ENCODE measurements at places on chromosomes 4 and X.

DNA sequence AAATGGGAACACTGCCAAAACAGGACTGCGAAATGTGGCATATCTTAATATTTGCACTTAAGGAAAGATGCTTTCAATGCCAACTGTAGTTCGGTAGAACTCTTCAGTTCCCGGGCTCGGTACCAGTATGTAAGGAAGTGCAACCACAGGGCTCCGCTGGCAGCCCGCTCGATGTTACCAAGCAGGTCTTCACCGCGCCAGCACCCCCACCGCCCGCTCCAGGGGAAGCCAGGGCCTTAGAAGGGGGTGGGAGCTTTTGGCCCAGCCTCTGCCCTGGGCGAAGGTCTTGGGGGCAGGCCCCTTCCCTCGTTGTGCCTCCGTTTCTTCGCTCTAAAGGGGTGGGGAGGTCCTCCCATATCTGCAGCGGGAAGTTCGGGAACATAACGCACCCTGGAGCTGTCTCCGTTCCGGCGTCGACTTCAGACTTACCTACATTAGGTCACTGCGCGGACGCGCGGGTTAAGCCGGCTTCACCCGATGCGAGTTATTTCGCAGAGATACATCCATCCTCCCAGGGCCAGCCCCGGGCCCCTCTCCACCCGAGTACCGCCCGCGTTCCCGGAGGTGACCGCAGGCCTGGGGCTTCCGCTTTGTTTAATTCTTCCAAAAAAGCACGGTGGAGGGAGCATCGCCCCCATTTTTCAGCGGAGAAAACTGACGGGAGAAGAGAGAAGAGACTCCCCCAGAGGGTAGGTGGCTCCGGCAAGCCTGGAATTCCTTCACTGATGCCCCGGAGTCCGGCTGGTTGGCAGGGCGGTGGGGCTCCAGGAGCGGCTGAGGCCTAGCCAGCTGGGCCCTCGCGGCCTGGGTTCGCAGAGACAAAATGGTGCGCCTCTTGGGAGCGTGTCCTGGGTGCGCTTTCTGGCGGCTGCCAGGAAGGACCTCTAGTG, 1.0 kb upstream of the HMX1 start:
- H3K36me3 ChIP-seq, result no peaks in the 10 kb centered on the region
- H3K4me3 ChIP-seq, result no peak overlapping the region
- no peak for DNase-seq
- peak overlapping the region; percentile 67 for H3K27ac ChIP-seq

GRCh38 chrX:146224442-146224841, 406.8 kb downstream of the SLITRK2 start:
- DNase-seq, result no peak
- no peak overlapping the region for H3K27ac ChIP-seq
- H3K27me3 ChIP-seq, result no peaks in the 10 kb centered on the region
- H3K4me3 ChIP-seq, result no peak overlapping the region
- H3K36me3 ChIP-seq, result no peaks in the 10 kb centered on the region

DNA sequence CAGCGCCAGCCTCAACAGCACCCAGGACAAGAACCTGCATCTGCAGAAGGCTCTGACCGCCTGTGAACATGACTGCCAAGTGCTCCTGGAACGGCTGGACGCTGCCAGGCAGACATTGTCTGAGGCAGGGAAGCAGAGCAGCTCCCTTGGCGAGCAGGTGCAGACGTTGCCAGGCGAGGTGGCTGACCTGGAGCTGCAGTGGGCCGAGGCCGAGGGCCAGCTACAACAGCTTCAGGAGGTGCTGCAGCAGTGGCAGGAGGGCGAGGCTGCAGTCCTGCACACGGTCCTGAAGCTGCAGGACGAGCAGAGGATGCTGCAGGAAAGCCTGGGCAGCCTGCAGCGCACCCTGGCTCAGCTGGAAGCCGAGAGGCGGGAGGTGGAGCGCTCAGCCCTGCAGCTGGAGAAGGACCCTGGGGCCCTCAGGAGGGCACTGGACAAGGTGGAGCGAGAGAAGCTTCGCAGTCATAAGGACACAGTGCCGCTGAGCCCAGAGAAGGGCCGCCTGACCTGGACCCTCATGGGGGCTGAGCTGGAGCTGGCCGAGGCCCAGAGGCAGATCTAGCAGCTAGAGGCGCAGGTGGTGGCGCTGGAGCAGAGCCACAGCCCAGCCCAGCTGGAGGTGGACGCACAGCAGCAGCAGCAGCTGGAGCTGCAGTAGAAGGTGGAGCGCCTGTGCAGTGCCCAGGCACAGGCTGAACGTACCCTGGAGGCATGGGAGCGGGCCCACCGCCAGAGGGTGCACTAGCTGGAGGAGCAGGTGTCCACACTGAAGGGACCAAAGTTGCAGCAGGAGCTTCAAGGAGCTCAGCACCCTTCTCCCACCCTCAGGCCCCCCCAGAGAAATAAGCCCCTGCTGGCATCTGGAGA, 16.4 kb downstream of the SMIM10L2A start:
- no peak overlapping the region for H3K27ac ChIP-seq
- peaks cover 3% of the 10 kb centered on the region for H3K27me3 ChIP-seq
- H3K4me1 ChIP-seq, result no peaks in the 10 kb centered on the region
- DNase-seq, result no peak
- H3K4me3 ChIP-seq, result no peak overlapping the region

- H3K4me3 ChIP-seq, result no peak overlapping the region
- H3K27ac ChIP-seq, result no peak overlapping the region
- no peaks in the 10 kb centered on the region for H3K4me1 ChIP-seq
- no peak for DNase-seq
These were observed 178.3 kb upstream of the ZIC3 start for GRCh38 chrX:137387646-137388045.

GRCh38 chr4:142465526-142465925, 380.6 kb downstream of the INPP4B start:
- H3K36me3 ChIP-seq, result peaks cover 3% of the 10 kb centered on the region
- no peak overlapping the region for H3K4me3 ChIP-seq
- H3K4me1 ChIP-seq, result peaks cover 2% of the 10 kb centered on the region
- no peak overlapping the region for H3K27ac ChIP-seq
- no peaks in the 10 kb centered on the region for H3K27me3 ChIP-seq
- DNase-seq, result no peak

DNA sequence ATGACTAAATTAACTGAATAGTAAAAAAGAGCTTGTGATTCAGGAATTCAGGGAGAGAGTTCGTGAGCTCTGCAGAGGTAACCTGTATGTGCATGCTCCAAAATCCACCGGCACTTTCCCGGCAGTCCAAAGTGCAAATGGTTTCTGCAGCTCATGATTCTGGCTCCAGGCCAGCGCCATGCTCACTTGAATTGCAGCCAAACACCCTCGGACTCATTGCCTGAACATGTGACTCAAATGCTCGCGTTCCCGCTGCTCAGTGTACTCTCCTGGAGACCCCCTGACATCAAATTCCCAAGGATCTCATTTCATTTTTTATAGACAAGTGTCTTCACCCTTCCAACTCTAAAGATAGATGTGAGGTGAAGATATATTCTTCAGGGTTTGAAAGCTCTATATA, 44.1 kb upstream of the SH3RF1 start:
- H3K4me3 ChIP-seq, result no peak overlapping the region
- H3K27ac ChIP-seq, result no peak overlapping the region
- no peaks in the 10 kb centered on the region for H3K36me3 ChIP-seq
- DNase-seq, result no peak

DNA sequence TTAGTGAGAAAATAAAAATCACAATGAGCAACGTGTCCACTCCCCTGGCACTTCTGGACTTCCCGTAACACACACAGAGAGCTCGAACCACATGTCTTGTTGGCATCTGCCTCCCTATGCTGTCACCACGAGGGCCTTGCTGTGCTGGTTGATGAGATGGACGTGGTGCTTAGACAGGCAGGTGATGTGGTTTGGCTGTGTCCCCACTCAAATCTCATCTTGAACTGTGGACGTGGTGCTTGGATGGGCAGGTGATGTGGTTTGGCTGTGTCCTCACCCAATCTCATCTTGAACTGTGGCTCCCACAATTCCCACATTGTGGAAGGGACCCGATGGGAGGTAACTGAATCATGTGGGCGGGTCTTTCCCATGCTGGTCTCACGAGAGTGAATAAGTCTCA, 40.0 kb downstream of the FGFRL1 start:
- H3K27me3 ChIP-seq, result peaks cover 73% of the 10 kb centered on the region
- DNase-seq, result peak; percentile 13
- no peak overlapping the region for H3K27ac ChIP-seq
- no peak overlapping the region for H3K4me3 ChIP-seq

- no peaks in the 10 kb centered on the region for H3K4me1 ChIP-seq
- no peak for DNase-seq
- H3K4me3 ChIP-seq, result no peak overlapping the region
These were observed 47.1 kb downstream of the PPP2R2C start for GRCh38 chr4:6425336-6425735.

DNA sequence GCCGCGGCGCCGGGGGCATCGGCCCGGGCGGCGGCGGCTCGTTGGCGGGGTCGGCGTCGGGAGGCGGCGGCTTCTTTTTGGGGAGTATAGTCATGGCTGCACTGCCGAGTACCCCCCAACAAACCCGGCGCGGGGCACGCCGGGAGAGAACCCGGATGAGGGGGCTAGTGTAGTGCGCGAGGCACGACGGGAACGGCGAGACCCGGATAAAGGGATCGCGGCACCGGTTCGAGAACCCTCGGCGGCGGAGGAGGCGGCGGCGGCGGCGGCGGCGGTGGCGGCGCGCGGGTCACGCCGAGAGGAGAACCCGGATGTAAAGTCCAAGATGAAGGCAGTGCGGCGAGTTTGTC, at the start of gene OTUD5:
TSS of gene OTUD5 (minus strand) at position 131 of the 350 bp plus-strand sequence. CDS start at position 94, 37 bp downstream.
- peak within 1 kb of the TSS; percentile 98 for H3K4me3 ChIP-seq
- peaks cover 3% of the 10 kb centered on the region for H3K27me3 ChIP-seq
- peaks cover 59% of the 10 kb centered on the region for H3K4me1 ChIP-seq
- H3K27ac ChIP-seq, result peak within 1 kb of the TSS; percentile 100
- peak; percentile 78 for DNase-seq

GRCh38 chrX:2690856-2691542, at the start of gene CD99:
TSS of gene CD99 (plus strand) at chrX:2691295. CDS start at chrX:2691361, 66 bp downstream.
- peaks cover 36% of the 10 kb centered on the region for H3K4me1 ChIP-seq
- peaks cover 34% of the 10 kb centered on the region for H3K36me3 ChIP-seq
- H3K27ac ChIP-seq, result peak within 1 kb of the TSS; percentile 94
- DNase-seq, result peak; percentile 94

DNA sequence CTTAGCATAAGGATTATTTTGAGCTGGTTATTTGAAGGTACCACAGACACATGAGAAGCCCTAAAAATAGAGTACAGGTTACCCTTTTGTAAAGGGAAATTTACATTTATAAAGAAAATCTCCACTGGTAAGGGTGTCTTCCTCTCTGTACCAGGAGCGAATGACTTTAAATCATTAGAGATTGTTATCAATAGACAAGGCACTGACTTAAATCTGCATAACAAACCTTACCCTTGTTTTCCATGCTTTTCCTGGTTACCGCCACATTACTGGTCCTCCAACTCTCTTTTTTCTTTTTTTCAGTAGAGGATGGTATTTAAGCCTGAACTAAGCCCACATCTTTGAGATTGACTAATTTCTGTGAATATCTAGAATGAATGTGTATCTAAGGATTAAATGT, 129.8 kb downstream of the SLC7A11 start:
- H3K27me3 ChIP-seq, result no peaks in the 10 kb centered on the region
- H3K4me1 ChIP-seq, result no peaks in the 10 kb centered on the region
- no peak overlapping the region for H3K4me3 ChIP-seq
- no peak overlapping the region for H3K27ac ChIP-seq
- DNase-seq, result no peak
- no peaks in the 10 kb centered on the region for H3K36me3 ChIP-seq

- H3K4me1 ChIP-seq, result no peaks in the 10 kb centered on the region
- DNase-seq, result no peak
- H3K27ac ChIP-seq, result no peak overlapping the region
- peaks cover 3% of the 10 kb centered on the region for H3K27me3 ChIP-seq
- H3K4me3 ChIP-seq, result no peak overlapping the region
These were observed 34.7 kb downstream of the SORCS2 start for GRCh38 chr4:7227008-7227407.

DNA sequence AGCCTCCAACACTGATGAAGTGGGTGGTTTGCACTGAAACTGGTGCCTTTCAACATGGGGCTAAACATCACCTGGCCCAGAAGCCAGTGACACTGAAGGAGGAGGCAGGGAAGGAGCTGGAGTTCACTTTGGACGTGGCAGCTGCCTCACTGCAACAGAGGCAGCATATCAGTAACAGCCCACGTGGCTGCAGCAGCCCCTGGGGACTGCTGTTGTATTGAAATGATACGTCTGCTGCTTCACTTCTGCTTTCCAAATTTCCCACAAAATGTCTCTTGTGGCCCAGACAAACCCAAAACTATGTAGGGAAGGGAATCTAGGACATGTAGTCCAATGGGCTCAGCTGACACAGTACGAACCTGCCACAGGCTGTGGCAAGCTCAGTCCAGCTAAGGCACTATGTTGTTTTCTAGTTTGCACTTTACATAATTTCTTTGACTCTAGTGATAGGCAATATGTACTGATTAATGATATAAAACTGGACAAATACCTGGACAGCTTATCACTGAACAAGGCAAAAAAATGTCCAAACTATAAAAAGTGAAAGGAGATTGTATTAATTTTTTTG, 84.7 kb upstream of the RAPGEF2 start:
- DNase-seq, result no peak
- H3K27ac ChIP-seq, result no peak overlapping the region
- H3K36me3 ChIP-seq, result no peaks in the 10 kb centered on the region
- H3K4me1 ChIP-seq, result no peaks in the 10 kb centered on the region
- peaks cover 16% of the 10 kb centered on the region for H3K27me3 ChIP-seq

DNA sequence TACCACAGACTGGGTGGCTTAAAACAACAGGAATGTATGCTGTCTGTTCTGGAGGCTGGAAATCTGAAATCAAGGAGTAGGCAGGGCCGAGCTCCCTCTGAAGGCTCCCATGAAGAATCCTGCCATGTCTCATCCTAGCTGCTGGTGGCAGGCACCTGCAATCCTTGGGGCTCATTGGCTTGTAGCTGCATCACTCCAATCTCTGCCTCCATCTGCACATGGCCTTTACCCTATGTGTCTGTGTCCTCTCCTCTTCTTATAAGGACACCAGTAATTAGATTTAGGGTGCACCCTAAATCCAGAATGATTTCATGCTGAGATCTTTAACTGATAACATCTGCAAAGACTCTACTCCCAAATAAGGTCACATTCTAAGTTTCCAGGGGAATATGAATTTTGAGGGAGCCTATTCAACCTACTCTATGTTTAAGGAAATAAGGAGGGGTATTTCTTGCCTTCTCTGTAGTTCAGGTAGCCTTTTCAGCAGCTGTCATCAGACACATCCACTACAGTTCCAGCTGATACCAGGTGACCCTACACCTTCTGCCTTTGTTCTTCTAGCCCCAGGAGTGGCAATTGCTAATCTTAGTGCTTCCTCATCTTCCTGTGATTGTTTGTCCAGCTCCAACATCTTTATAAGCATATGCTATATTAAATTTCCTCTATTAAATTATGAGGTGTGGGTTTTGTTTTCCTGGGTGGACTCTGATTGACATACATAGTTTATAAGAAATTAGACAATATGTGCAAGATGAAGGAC, 295.1 kb upstream of the TAPT1 start:
- no peak for DNase-seq
- no peak overlapping the region for H3K4me3 ChIP-seq
- no peaks in the 10 kb centered on the region for H3K27me3 ChIP-seq
- H3K4me1 ChIP-seq, result no peaks in the 10 kb centered on the region
- no peak overlapping the region for H3K27ac ChIP-seq

DNA sequence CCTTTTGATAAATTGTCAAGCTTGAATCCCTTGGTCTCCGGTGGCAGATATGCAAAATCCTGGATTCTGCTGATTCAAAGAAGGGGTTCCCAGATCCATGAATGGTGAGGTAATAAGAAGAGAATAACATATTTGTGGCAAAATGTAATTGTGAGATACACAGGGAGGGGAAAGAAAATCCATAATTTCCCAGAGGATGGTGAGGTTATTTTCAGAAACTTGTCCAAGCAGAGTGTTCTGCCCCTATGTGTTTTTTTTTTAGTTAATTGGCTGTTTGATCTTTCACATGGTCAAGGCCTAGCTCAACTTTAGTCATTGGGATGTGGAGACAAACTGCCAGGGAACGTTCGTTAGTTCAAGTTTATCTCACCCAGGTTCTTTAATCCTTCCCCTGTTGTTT, 408.8 kb downstream of the MAPK10 start:
- H3K4me3 ChIP-seq, result no peak overlapping the region
- DNase-seq, result no peak
- H3K27me3 ChIP-seq, result no peaks in the 10 kb centered on the region

Measured in activated naive CD4-positive, alpha-beta T cell treated with anti-CD3 and anti-CD28 coated beads, Interleukin-2, amount 10 ng/mL, durations not matched to agents 7 days and 5 days (primary cell).